ENCODE measurements at places on chromosomes 1 and 21.
A peak's percentile ranks its signal among the peaks of the same experiment; 100 is the strongest.

DNA sequence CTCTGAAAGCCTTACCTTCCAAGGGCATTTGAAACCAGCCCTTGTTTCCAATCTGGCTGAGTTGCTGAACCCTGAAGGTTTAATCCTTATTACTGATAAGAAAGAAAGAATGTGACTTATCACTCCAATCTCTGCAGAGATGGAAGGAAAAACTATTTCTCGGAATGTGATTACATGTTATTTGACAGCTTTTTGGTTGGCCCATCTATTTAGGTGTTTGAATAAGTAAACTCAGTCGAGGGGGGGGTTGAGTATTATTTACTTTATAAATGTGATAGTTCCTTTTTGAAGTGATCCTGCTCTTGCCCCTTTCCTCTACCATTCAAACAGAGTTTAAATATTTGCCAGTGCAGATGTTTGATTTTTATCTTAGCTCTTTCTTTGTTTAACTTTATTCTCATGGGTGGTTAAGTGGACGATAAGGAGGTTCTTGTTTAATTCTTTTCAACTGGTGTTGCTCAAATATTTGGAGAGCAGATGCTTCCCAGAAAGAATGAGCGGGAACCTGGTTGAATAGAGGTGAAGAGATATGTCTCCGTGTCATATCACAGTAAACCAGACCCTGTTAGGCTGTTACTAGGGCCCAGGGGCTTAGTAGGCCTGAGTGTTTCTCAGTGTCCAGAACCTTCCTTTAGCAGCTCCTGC lies 126.1 kb downstream of the CACHD1 start:
- no peak for DNase-seq

DNA sequence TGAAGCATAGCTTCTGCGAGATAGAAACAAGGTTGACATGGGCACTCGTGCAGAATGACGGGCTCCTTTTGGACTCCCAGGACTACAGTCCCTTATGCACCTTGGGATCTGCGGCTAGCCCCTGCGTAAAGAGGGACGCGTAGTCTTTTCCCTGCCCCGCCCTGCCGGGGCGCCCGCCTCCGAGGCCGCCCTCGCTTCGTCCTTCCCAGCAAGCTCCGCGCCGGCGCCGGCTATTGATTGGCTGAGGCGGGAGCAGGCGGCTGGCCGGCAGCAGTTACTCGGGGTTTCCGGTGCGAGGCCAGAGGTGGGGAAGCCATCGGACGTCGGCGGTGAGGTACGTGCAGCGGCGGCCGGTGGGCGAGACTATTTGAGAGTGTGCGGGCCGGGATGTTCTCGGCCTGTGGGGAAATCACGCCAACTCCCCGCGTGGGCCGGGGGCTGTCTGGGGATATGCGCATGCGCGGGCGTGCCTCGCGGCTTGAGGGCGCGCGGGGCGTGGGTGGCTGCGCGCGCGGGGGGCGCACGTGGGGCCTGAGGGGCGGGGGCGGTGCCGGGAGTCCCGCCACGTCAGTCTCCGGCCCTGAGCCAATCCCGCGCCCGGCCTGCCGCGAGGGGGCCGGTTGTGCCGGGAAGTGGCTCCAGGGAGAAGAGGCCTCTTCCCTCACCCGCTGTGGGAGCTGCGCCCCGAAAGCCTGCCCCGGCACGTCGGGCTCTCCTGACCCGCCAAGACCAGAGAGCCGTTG lies at the start of gene TXLNA:
Gene TXLNA (plus strand): TSS at position 233 of the 743 bp plus-strand sequence. CDS start 671 bp downstream, outside the sequence.
- DNase-seq, result peak; percentile 95

DNA sequence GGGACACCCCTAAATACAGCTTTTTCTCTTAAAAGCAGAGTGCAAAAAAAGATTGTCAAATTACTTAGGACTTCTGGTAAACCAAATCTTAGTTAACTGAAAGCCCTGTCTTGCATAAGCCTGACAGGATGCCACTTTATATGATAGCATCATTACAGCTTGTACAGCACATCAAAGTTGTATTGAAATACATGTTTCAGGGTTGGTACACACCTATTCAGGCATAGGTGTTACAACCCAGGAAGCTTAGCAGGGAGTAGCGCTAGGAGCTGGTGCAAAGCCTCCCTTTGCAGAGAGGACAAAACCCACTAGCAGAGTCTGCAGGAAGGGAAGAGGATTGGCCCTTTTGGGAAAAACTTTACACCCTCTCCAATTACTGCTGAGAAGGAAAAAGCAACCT lies 258.9 kb upstream of the SGIP1 start:
- DNase-seq, result peak; percentile 36

DNA sequence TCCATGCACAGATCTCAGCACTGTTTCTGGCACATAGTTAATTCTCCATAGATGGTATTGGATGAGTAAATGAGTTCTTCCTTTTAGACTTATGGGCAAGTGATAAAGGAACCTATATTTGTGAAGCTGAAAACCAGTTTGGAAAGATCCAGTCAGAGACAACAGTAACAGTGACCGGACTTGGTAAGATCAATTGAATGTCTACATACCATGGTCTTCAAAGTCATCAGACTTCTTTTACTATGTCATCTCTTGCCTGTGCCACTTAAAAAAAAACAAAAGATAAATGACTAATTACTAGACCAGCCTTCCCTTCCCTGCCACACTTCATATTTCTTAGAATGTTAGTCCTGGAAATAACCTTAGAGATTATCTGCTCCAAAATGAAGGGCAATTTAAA lies 246.7 kb downstream of the HMCN1 start:
- no peak for DNase-seq

DNA sequence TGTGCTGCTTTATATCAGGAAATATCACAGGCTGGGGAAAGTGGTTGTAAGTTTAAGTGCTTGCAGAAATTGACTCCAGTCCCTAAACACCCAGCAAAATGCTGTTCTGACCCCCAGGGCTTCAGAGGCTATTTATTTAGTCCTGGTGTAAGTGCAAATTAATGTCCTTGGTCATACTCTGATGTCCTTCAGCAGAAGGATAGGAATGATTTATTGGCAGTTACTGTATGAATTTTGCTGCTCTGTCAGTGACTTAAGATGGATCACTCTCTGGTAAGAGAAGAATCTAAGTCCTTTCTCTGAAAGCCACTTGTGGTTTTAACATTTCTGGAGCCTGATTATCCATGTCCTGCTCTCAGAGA lies 21.9 kb downstream of the FAM20B start:
- no peak for DNase-seq

GRCh38 chr1:73736125-73736524 lies 461.9 kb downstream of the LRRIQ3 start:
- no peak for DNase-seq

GRCh38 chr1:15775706-15776105 lies 17.1 kb downstream of the FBLIM1 start:
- DNase-seq, result no peak

DNA sequence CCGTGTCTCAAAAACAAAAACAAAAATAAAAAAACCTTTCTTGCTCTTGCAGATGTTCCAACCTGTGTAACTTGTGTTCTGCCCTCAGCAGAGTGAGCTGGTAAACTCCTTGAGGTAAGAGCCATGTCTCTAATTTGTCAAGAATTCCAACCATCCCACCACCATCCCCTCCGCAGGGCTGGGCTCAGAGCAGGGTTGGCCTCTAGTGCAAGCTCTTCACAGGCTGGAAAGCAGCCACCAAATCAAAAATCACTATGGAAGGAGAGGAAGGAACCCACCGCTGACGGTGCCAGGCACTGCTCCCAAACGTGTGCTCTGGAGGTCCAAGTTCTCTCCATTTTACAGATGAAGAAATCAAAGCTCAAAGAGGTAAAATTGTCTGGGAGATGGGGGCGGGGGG lies 9.4 kb downstream of the PLEKHA6 start:
- DNase-seq, result no peak

GRCh38 chr1:234579967-234580366 lies 30.0 kb downstream of the IRF2BP2 start:
- DNase-seq, result peak; percentile 75

- no peak for DNase-seq
Measured at GRCh38 chr1:73781251-73781650, 416.7 kb downstream of the LRRIQ3 start.

DNA sequence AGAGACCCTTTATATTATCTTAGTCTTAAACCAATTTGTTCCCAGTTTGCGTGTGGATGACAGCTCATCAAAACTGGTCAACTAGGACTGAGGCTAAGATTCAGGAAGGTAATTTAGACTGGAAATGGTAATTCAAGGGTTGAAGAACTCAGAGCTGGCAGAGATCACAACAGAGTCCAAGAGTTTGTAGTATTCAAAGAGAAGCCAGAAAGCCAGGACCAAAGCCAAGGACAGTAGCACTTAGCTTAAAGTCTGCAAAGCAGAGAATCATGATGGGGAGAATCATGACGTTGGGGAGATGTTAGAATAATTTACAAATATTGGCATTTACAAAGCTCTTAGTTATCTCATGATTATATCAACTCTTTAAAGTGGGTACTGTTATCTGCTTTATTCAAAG lies 32.6 kb downstream of the RNF11 start:
- no peak for DNase-seq

GRCh38 chr1:3033790-3034090 lies 12.5 kb downstream of the ACTRT2 start:
- DNase-seq, result no peak

GRCh38 chr1:29271724-29272123 lies 35.4 kb downstream of the PTPRU start:
- no peak for DNase-seq

- DNase-seq, result no peak
Measured at GRCh38 chr1:154842635-154843034, 27.4 kb downstream of the KCNN3 start.

GRCh38 chr1:5752746-5753548 lies 239.3 kb downstream of the NPHP4 start:
- no peak for DNase-seq

- no peak for DNase-seq
Measured at GRCh38 chr1:183739082-183739481, 65.8 kb upstream of the RGL1 start.

GRCh38 chr1:208851366-208851765 lies 607.2 kb upstream of the PLXNA2 start:
- DNase-seq, result no peak

All from hematopoietic multipotent progenitor cell treated with erythropoietin and hydrocortisone succinate and interleukin-3 and kit ligand, for 6 days (in vitro differentiated cells).